Mucosa of gallbladder (tissue), 1 donor: ENCODE measurements at places on chromosomes 4 and X. TPM values are rescaled to one million over a fixed set of nuclear protein-coding genes. Genes with fewer than 3 reads are reported as not detected.

Gene ZDHHC9
- 32.9 TPM for total RNA-seq

Gene TCP11X2
- total RNA-seq, result 0.17 TPM

Gene PDCL2
- not detected for total RNA-seq

Gene MGAT4D
- not detected for total RNA-seq

Gene AKAP14
- not detected for total RNA-seq

Gene F8A2
- not detected for total RNA-seq

Gene GLRA2
- not detected for total RNA-seq

Gene HSFX4
- not detected for total RNA-seq

Gene LGI2
- 18.4 TPM for total RNA-seq

Gene CCDC160
- total RNA-seq, result 2.3 TPM

Gene TEX13B
- not detected for total RNA-seq

Gene CTAG1A
- not detected for total RNA-seq

Gene SRPX
- 59.5 TPM for total RNA-seq

Gene TMSB15C
- 2.4 TPM for total RNA-seq

Gene SHISA3
- 0.58 TPM for total RNA-seq

Gene CT83
- not detected for total RNA-seq

DNA sequence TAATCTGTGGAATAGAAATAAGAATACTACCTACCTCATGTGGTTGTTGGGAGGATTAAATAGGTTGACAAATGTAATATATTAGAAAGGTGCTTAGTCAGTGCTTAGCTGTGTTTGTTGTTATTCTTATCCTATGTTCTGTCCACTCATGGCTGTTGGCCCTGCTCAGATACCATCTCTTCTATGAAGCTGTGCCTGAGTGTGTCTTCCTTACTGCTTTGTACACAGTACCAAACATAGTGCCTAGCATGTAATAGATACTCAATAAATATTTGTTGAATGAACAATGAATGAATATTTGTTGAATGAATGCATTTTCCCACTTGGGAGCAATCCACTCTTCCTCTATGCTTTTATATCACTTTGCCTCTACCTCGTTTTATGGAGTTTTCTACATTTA is 57.2 kb downstream of the NHS start:
- no peak for DNase-seq

GRCh38 chrX:136689436-136689835 is 41.5 kb downstream of the CD40LG start:
- DNase-seq, result no peak

DNA sequence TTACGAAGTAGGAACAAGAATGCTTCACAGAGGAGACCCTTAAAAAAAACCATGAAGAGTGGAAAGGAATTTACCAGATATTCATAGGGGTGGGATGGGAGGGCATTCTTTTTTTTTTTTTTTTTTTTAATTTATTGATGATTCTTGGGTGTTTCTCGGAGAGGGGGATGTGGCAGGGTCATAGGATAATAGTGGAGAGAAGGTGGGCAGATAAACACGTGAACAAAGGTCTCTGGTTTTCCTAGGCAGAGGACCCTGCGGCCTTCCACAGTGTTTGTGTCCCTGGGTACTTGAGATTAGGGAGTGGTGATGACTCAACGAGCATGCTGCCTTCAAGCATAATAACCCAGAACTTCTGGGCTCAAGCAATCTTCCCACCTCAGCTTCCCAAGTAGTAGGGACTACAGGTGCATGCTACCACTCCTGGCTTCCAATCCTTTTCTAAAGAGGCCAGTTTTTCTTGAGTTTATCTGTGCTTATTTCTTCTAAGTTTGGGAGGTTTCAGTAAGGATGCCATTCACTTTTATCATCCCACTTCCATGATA is 65.9 kb upstream of the OGT start:
- no peak for DNase-seq

DNA sequence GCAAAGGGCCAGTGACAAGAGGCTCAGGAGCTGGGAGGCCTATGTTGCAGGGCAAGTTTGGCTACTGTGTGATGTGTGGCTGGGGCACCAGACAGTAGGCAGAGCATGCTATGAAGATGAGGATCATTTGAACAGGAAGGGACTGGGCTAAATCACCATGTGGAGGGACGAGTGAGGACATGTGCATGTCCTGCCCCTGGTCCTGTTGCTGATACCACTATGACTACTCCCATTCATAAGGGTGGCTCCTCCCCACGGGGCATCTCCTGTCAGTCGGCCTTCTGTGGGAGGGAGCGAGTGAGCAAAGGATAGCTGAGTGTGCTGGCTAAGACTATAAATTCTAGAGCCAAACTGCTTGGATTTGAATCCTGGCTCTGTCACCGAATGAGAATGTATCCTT is 139.2 kb downstream of the TMEM164 start:
- DNase-seq, result no peak

- no peak for DNase-seq
Observed at GRCh38 chr4:86393749-86394148, 33.9 kb upstream of the MAPK10 start.

DNA sequence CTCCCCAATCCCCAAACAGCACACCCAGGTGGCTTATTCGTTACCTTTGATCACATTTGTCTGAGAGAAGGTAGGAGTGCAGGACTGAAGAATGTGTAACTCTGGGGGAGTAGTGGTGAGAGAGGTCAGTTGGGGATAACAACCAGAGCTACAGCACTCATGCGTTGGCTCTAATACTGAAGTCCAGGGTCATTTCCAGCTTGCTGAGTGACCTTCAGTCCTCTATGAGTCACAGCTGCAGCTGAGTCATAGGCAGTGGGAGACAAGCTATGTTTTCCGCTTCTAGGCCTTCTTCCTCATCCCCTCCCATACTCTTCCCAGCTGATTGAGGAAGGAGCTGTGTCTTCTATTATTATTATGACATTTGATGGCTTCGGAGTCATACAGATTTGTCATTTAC is 31.6 kb upstream of the CT47C1 start:
- peak; percentile 72 for DNase-seq

GRCh38 chr4:30768277-30768676 is 48.1 kb downstream of the PCDH7 start:
- DNase-seq, result no peak

DNA sequence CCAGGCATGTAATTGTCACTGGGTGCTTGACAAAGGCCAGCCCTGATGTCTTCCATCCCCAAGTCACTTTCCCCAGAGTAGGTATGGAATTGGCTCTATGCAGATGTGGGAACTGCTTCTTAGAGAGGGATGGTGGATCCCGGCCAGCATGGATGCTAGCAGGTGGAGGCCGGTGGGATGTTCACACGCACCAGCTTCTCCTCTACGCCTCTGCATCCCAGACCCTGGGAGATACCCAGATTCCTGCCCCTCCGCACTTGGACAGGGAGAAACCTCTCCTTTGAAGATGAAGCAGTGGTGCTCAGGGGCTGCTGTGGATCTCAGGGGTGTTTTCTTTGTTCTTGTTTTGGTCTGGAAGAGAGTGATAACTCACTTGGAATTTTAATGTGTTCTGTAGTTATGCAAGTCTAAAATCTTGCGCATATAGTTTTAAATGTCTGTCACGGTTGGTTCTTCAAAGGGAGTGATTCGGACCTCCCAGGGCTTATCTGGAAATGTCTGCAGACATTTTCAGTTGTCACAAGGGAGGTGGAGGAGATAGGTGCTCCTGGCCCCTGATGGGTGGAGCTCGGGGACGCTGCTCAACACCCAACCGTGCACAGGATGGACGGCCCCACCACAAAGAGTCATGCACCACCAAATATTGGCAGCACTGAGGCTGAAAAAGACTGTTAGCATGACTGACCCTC is 308.0 kb downstream of the DHRSX start:
- DNase-seq, result no peak

DNA sequence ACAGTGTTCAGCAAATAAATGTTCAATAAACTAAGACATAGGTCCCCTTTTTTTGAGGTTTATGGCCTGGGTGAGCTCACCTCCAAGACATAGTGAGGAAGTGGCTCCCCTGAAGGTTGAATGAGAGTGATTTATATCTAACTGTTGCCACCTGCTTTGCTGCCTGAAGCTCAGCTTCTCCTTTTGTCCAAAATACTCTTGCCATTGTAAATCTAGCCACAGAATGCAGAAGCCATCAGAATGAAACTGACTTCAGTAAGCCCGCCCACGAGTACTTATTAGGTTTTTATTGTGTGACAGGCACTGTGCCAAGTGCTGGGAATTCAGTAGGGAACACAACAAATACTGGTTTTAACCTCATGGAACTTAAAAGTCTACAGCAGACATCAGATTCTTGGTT is 18.0 kb downstream of the SPINK2 start:
- no peak for DNase-seq

DNA sequence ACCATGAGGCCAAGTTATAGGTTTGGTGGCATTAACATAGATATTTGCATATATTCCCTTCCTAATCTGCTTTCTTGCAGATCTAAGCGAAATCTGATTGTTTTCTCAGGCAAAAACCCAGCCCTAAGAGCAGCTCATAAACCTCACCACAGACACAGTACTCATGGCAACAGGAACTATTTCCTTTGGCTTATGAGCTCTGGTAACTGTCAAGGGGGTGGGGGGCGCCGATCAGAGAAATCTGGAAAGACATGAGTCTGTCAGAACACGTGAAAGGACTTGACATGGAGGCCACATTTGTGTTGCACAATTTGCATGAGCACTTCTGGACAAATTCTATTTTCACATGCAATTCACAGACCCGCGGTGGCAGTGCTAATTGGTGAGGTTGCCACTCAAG is 83.7 kb downstream of the MGST2 start:
- DNase-seq, result no peak

DNA sequence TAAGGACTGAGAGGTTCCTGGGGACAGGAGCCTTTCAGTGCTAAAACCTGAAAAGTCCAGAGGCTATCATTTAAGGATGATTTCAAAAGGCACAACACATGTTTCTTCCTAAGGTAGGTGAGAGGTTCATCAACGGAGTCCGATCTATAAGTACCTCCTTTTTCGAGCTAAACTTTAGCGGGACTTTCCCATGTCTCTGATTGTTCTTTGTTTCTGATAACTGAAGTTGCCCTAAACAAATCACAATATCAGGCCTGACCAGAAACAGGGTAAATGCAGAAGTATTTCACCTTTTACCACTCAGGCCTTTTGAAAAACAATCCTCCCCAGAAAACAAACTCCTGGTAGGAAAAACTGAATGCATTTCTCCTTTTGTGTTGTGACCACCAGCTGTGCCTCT is 17.6 kb downstream of the PIR start:
- no peak for DNase-seq

DNA sequence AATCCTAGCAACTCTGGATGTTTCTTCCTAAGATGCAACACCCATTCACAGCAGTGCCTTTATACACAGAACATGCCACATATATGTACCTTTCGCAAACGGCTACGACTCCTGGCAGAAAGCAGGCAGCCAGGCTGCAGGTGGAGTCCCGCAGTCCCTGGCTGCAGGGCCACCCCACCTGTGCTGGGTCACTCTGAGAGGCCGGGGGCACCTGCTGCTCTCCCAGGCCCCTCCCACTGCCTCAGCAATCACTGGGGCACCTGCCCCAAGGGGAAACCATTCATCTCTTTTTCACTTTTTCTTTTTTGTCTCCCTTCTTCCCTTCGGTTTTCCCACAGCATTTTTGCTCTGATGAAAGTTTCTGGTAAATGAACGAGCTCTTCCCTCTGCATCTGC is 28.0 kb downstream of the RNF212 start:
- DNase-seq, result no peak

DNA sequence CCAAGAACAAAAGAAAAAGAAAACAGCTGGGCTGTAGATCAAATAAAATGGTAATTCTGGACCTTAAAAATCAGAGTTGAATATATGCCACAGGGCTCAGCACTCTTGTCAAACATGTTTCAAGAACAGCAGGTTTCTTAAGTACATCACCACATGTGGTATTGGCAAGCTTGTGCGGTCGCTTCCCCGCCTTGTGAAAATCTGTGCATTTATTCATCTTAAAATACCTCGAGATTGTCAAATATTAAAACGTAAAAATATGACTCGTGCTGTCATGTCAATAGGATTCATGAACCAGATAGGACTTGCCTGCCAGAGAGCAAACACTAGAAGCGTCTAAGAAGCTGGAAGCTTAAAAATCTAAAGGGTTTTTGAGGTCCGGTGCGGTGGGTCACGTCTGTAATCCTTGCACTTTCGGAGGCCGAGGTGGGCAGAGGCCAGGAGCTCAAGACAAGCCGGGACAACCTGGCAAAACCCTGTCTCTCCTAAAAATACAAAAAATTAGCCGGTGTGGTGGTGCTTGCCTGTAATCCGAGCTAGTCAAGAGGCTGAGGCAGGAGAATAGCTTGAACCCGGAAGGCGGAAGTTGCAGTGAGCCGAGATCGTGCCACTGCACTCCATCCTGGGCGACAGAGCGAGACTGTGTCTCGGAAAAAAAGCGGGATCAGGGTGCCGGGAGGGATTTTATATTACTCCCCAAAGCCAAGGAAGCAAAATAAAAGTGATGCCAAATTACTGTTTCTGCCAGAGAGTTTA is 40.2 kb upstream of the TMEM154 start:
- no peak for DNase-seq

GRCh38 chr4:172740434-172740833 is 428.2 kb upstream of the GALNT7 start:
- no peak for DNase-seq

DNA sequence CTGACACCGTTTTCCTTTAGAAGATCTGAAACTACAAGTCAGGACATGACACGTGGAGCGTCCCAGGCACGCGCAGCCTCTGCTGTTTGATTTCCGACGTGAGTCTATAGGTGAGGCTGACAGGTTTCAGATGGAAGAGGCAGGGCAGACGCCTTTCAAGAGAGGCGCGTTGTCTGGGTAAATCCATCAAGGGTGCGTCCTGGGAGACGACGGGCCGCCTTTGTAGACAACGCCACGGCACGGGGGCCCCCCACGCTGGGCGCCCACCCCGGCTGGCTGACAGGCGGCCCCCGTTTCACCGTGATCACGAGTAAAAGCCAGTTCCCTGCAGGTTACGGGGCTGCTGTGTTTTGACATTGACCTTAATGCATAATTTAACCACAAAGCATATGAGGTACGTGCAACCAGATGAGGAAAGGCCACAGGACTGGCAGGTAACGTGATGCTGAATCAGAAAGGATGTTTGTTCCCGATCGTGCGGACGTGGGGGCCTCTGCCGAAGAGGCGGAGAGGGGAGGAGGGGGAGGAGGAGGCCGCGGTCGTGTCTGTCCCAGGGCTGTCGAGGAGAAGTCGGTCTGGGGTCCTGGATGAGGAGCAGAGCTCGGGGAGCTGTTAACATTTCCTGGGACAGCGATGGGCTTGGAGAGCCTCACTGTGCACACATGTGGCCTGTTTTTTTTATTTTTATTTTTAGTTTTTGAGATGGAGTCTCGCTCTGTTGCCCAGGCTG is 51.1 kb upstream of the PPP2R3B start:
- DNase-seq, result no peak

DNA sequence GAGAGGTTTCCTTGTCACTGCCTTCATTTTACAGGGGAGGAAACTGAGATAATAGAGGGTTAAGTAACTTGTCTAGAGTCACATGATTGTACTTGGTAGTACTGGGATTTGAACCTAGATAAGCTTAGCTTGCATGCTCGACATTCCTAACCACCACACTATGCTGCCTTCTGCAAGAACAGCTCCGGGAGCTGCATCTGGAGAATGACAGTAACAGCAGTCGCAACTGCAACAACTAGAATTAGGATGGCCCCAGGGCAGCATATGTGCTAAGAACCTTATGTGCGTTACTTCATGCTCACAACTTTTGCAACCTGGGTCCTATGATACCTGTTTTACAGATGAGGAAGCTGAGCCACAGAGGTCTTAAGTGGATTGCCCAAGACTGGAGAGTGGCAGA is 89.5 kb upstream of the LCORL start:
- DNase-seq, result no peak

GRCh38 chr4:89752932-89753598 is 83.9 kb downstream of the SNCA start:
- no peak for DNase-seq

- no peak for DNase-seq
Observed at GRCh38 chrX:120660637-120661036, 30.8 kb upstream of the C1GALT1C1 start.

- no peak for DNase-seq
Observed at GRCh38 chr4:155657985-155658680, 8.5 kb upstream of the GUCY1A1 start.
